Activated CD8-positive, alpha-beta memory T cell treated with anti-CD3 and anti-CD28 coated beads for 1 hour (primary cell): ENCODE measurements at places on chromosomes 11 and 22.

DNA sequence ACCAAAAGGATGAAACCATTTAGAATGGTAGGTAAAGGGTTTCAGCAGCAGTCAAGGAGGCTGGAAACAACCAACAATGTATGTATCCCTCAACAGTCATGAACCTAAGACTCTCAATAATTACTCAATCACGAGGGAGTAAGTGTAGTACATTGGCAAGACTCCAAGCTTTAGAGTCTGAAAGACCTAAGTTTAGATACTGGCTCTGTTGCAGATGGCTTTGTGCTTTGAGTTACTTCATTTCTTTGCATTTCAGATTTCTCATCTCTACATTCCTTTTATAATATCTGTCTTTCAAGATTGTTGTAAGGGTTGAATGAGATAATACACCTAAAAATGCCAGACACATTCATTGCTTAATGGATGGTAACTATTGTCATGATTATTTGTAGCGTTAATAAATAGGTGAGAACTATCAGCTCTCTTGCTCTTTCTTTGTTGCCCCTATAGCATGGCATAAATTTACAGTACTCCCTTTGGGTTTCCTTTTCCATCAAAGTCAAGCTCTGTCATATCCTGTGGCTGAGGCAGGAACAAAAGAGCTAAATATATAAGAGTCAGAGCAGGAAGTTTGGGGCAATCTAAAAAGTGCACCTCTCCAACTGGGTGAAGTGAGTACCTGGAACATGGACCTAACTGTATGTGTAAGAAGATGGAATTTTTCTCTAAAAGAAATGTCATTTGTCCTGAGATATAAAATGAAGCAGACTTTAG lies 228.2 kb upstream of the ZC3H12C start:
- no peak for DNase-seq

DNA sequence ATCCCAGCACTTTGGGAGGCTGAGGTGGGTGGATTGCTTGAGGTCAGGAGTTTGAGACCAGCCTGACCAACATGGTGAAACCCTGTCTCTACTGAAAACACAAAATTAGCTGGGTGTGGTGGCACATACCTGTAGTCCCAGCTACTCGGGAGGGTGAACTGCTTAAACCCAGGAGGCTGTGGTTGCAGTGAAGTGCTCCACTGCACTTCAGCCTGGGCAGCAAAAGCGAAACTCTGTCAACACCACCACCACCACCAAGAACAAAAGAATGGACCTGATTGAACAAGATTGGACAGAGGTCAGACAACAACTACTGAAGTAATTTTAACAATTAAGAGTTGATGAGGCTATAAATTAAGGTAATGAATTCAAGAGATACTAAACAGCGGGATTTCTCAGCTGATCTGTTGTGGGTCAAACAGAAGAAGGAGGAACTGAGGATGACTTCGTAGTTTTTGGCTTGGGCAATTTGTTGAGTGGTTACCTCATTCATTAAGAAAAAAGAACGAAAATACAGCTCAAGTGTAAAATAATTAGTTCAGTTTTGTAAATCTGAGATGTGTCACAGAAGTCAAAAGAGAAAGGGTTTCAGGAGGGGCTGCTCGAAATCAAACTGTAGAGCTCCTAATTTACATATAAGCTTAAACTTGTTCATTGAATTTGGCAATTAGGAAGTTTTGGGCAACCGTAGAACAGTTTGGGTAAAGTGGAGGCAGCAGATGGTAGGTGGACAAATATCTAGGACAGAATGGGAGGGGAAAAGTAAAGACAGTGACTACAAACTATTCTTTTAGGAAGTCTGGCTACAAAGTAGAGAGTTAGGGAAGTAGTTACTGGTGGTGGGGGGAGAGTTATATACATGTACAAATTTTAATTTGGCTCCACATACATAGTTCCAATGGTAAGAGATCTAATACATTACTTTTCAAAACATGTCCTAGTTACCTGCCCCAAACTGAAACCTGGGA lies 4.5 kb downstream of the IL18 start:
- DNase-seq = no peak

GRCh38 chr11:14748090-14748489 lies 104.5 kb downstream of the PDE3B start:
- DNase-seq = no peak

DNA sequence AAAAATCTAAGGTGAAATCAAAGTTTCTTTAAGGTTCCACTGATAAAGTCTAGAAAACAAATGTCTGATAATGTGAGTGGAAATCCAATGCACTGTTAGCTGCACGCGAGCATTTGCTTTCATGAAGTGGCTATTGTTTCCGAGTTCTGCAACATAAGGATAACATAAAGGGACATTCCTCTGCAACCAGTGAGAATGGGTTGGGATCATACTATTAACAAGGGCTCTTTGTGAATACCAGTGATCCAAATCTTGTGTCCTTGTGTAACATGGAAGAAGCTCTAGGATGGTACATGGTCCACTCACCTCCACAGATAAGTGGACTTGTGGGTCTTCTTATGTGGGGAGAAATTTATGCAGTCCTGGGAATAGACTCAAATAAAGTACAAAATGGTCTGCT lies 24.6 kb downstream of the APIP start:
- no peak for DNase-seq

GRCh38 chr11:133149698-133150097 lies 382.6 kb downstream of the OPCML start:
- no peak for DNase-seq

DNA sequence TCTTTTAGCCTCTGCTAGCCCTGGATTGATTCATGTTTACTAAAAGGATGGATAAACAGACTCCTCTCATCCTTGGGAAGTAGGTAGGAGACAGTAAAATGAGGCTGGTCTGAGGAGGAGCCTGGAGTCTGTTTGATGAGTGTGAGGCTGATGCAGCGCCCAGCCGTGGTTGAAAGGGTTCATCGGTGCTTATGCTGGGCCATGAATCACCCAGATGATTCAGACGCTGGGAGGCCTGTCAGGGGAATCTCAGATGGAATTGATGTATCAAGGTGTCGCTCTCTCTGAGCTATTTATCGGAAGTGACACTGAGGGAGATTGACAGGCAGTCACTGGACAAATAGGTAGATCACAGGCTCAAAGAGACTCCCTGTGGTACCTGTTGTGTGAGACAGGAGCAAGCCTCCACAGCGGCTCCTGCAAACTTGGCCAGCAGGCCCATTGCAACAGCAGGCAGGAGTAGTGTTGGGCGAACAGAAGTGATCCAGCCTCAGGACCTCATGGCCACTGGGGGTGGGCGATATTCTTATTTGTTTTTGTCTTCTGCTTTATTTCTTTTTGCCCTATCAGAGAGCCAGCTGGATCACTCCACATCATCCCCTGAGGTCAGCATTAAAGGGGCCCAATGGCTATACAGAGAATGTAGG lies 109.9 kb upstream of the CADM1 start:
- no peak for DNase-seq

DNA sequence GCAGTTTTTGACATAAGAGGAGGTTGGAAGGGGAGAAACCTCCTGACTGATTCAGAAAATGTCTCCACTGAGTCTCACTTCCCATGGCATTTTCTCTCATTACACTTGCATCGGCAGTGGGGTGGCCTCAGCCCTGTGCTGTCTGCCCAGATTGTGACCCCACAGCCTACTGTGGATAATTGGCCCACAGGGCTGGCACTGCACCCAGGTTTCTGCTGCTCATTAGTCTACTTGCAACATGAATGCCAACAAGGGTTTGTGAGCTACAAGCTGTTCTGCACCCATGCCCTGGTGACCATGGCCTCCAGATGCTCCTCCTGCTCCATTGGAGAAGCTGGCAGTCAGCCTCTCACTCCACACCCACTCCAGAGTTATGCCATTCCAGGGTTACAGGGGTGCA lies 296.0 kb downstream of the CTTN start:
- DNase-seq = no peak

DNA sequence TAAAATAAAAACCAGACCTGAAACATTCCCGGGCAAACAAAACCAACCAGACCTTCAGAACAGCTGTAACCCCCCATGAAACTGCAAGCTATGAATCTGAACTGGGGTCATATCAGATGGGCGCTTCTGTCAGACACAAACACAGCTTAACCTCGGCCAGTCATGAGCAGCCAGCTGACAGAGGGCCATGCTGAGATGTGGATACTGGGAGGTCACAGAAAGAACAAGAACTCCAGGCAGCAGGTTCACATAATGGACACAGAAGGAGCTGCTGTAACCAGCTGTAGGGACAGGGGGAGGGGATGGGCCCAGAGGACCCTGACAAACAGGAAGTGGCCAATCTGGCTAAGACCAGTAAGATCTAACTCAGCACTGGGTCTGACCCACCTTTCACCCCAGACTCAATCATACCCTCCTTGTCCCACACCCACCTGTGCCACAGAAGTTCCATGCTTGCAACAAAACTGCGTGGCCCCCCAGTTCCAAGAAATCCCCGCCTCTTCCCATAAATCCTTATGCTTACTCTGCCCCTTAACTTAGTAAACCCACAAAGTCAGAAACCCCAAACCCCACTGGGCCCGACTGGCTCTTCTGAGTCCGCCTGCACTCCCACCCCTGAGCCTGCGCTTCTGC lies 4.0 kb downstream of the APOL4 start:
- no peak for DNase-seq

GRCh38 chr22:40709752-40710413 lies 30.6 kb downstream of the MCHR1 start:
- DNase-seq = no peak
